Kidney epithelial cell (primary cell): ENCODE measurements at places on chromosomes 13 and 19.
A peak's percentile ranks its signal among the peaks of the same experiment; 100 is the strongest.

DNA sequence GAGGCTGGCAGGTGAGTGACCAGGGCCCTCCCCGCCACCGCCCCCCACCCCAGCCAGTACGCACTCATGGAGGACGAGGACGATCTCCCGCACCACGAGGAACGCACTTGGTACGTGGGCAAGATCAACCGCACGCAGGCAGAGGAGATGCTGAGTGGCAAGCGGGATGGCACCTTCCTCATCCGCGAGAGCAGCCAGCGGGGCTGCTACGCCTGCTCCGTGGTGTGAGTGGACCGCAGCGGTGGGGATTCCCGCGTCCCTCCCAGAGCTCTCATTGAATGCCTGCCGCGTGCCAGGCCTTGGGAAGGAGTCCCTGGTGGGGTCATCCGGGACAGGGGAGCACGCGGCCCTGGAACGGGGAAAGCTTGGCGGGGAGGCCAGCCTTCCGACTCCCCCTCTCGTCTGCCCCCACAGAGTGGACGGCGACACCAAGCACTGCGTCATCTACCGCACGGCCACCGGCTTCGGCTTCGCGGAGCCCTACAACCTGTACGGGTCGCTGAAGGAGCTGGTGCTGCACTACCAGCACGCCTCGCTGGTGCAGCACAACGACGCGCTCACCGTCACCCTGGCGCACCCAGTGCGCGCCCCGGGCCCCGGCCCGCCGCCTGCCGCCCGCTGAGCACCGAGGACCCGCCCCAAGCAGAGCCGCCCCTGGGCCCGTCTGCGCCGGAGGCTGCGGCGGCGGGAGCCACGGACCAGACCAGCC lies 4.8 kb upstream of the IFI30 start:
- DNase-seq = no peak

DNA sequence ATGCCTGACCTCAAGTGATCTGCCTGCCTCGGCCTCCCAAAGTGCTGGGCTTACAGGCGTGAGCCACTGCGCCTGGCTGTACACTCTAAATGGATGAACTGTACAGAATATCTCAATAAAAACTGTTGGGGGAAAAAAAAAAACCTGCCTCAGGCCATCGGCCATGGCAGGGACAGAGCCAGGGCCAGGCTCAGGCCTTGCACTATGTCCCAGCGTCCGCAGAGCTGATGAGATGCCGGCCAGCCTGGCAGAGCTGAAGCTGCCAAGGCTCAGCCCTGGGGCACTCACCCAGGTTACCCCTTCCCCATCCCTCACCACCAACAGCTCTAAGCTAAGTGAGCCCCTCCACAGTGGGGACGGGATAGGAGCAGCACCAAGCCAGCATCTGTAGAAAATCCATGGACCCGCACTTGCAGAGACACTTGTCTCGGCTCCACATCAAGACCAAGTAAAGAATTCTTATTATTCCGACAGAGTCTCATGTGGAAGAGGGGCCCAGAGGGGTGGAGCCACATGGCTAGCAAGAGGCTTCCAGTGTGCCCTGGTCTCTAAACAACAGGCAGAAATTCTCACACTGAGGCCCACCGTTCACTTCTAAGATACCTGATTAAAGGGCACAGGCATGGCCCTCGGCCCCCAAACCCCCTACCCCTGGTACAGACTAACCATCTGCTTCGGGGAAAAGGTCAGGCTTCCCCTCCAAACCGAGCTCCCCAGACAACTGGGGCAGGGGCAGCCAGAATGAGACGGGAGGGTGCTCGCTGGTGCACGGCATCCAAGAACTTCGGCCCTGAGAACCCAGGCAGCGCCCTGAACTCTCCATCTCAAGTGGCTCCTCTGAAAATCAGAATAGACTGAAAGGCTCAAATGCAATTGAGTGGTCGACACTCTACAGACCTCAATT lies 5.8 kb downstream of the PPP6R1 start:
- DNase-seq = no peak

DNA sequence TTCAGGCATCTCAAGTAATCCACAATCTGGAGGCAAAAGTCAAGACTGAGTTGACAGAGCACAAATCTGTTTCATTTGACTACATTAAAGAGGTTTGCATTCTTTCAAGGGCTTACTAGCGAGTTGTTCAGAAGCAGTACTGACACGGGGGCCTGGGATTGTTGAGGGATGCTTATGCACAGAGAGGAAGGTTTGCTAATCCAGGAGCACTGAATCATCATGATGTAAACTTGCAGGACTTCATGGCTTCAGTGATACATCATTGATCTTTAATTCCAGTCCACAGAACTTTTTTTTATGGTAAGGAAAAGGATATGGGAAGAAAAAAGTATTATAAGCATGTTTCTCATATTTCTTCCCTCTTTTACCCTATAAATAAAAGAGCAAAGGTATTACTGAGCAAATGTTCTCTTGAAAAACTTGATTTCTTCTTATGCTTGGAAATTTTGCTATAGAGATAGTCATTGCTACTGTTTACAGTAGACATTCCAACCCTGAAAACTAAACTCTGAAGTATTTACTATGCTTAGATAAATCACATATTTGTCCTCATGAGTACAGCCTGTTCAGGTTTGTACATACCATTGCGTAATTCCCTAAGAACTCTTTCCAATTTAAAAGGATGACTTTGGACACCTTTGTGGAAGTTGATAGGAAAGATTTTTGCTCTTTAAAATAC lies 65.8 kb upstream of the KPNA3 start:
- peak; percentile 76 for DNase-seq

DNA sequence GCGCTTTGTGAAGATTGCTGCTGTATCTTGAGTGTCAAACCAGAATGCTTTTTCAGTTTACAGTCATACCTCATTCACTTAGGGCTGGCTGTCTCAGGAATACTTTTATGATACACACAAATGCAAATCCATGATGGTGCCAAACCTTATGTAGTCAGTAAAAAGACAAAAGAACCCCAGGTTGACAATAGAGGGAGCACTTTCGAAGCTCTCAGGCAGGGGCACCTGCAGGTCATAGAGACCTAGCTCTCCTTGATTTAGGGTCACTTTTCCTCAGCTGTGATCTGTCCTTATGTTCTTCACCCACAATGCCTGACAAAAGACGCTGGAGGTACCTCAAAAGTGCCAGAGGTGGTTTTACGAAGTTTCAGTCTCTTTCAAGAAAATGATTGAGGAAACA lies 172.2 kb downstream of the DNAJC15 start:
- no peak for DNase-seq

GRCh38 chr13:111575276-111575675 lies 254.8 kb downstream of the TEX29 start:
- no peak for DNase-seq

DNA sequence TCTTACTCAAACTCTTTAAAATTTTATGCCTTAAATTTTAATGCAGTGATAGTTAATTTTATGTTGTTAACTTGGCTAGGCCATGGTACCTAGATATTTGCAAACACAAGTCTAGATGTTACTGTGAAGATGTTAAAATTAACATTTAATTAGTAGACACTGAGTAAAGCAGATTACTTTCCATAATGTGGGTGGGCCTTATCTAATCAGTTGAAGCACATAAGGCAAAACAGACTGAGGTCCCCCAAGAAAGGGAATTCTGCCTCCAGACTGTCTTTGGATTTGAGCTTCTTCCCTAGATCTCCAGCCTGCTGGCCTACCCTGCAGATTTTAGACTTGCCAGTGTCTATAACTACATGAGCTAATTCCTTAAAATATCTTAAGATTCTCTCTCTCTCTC lies 294.0 kb downstream of the ENOX1 start:
- DNase-seq = no peak

DNA sequence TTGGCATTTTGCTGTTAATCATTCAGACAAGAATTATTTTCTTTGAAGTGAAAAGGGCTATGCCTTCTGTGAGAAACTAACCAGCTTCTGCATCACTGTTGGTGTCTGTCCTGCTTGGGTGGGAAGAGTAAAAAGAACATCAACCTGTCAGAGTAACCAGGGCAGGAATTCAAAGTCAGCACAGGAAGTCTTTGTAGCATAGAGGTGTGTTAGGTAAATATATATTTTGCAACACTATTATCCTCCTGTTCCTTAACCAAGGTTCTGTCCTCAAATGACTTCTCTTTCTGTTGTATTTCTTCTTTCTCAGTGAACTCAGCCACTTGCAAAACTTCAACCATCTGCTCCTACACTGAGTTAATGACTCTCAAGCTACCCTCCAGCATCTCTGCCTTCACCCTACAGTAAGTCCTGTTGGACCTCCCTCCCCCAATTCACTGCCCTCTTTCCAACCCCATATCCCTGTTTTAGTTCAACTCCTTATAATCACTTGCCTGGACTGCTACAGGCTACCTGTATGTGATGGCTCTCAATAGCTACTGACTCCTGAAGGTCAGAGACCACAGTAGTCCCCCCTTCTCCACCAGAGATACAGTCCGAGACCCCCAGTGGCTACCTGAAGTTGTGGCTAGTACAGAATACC lies 49.9 kb downstream of the SMAD9 start:
- DNase-seq = no peak

GRCh38 chr19:11390933-11391680 lies 7.0 kb upstream of the EPOR start:
- DNase-seq = no peak

- DNase-seq = no peak
Measured at GRCh38 chr19:16462757-16463250, 9.0 kb downstream of the EPS15L1 start.

DNA sequence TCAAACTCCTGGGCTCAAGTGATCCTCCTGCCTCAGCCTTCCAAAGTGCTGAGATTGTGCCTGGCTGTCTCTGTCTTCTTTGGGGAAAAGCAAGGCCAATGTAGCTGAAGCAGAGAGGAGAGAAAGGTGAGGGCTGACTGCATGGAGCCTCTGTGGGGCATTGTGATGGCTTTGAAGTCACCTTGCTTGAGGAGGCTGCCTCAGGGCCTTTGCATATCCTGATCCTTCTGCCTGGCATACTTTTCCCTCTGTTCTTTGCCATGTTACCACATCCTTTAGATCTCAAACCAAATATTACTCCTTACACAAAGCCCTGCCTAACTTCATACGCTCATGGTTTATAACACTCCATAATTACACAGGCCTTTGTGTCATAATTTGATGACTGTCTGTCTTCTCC lies 9.4 kb upstream of the PPP5C start:
- DNase-seq = no peak

GRCh38 chr19:55346725-55347441 lies 7.2 kb downstream of the KMT5C start:
- DNase-seq = no peak
